ENCODE measurements at places on chromosomes 3 and 15. TPM values are rescaled to one million over a fixed set of nuclear protein-coding genes. Genes with fewer than 3 reads are reported as not detected.

- peak; percentile 13 for DNase-seq
Measured at GRCh38 chr3:62873761-62874710, 1.2 kb downstream of the CADPS start.

DNA sequence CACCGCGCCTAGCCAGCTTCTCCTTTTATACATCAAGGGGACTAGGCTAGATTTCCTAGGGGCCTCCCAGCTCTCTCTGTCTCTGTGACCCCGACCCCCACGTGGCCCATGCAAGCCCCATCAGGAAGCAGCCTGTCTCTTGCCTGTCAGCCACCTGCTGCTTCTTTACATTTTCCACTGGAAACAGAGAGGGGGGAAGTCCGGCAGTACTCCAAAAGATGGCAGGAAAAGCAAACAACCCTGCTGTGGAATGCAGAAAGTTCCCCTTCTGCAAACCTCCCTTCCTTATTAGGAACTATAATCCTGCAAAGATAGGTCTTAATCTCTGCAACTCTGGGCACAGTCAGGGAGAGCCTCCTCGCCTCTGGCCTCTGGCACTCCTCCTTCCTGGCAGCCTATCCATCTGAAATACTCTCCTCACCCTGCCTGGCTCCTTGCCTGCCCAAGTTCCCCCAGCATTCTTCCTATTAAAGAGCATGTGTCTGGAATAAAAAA is 47.4 kb upstream of the HACD2 start:
- DNase-seq = no peak

The FBXW12 gene
- total RNA-seq = 0.16 TPM

DNA sequence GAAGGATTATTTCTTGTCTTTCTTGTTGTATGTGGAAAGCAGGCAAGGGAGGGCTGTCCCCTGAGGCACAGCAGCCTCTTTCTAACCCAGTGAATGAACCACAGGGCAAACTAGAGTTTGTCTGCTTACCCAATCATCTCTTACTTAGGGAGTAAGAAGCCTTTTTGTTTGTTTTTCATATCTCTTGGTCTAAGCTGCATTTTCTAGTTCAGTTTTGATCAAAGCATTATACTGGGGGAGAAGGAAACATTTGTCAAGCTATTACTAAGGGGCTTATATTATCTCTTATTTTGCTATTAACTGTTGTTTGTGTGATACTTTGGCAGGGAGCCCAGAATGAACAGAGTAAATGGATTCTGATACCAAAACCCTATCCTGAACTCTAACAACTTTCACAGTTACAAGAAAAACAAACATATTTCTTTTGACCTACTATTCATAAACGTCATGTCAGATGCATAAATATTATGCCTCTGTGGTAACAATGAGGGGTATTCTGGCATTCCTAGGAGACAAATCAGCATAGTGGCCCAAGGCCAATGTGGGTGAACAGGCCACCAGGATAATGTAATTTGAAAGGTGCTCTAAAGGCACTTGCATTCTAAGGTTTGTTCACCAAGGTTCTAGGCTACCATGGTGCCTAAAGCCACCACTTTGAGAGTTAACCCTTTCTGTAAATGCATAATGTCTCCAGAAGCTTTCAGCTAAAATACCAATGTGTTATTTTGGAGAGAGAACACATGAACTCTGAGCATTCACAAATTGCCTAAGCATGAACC is 271.6 kb upstream of the ZPLD1 start:
- DNase-seq = no peak

GRCh38 chr3:54283470-54283869 is 161.1 kb downstream of the CACNA2D3 start:
- no peak for DNase-seq

DNA sequence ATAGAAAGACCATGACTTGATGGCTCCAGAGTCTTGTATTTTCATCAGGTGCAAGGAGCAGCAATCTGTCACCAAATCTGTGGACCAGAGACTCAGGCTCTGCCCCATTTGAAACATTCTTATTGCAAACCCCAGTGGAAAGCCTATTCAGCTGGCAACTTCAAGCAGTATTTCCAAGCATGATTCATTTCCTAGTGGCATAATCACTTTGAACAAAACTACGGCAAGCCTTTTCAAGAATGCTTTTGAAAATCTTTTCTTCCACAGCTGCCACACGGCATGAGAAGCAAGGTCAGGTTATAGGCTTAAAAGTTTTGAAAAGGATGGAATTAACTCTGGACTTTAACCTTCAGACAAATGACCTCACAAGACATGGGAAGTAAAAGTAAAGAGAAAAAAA is 122.0 kb upstream of the BFSP2 start:
- no peak for DNase-seq

- no peak for DNase-seq
Measured at GRCh38 chr3:11546657-11547302, 96.9 kb downstream of the VGLL4 start.
